T47D (cell line): ENCODE measurements at places on chromosomes 2 and 18.

- DNase-seq = no peak
These were observed 122.9 kb upstream of the ACVR1C start for GRCh38 chr2:157751462-157752058.

DNA sequence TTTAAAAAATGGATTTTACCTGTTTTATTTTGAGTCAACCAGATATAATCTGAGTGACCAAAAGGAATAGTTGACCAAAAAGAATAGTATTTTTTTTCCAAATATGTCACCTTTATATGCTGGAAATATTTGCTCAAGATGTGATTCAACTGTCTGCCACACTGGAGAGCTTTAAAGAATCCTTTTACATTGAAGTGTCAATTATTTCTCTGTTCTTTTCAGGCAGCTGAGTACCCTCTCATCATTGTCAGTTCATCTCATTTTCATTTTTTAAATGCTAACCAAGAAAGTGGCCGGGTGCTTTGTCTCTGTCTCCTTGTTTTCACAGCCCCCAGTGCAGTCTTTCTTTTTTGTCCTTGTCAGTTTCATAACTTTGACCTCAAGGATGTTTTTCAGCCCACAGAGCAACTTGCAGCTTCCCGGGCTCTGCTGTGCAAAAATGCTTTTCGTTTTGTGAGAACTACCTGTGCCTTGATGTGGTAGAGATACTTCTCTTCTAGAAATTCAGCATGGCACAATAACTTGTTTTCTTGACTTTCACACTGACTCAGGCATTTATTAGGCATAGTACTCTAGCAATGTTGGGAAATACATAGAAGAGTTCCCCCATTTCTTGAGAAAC lies 23.4 kb upstream of the CERS6 start:
- DNase-seq = no peak

DNA sequence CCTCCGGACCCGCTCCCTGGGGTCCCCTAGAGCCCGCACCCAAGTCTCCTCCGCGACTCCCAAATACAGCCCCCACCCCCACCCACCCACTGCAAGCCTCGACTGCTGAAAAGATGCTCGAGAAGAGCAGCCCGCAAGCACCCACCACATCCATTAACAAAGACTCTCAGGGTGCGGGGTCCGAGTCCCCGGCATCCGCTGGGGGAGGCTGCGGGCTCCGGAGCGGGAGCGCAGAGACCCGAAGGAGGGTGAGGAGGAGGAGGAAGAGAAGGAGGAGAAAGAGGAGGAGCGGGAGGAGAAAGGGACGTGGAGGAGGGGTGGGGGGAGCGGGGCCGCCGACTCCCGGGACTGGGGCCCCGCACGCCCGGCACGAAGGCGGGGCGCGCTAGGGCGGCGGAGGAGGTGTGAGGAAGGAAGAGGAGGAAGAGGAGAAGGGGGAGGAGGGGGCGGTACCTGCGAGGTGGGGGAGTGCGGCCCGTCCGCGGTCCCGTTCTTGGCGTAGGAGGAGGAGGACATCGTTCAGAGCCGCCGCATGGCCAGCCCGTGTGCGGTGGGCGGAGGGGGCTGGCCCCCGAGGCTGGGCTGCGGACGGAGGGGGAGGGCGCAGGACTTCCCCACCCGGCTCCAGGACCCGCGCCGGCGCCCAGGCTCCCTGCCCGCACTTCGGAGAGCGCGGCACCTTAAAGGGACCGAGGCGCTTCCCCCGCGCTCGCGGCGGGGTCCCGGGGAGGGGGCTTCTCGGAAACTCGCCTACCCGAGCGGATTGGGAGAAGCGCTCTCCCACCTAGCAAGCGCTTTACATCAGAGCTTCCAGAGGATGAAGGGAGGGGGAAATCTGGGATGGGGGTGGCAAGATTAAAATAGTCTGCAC lies at the start of gene CACNB4:
TSS of gene CACNB4 (minus strand) at position 549 of the 871 bp plus-strand sequence.
- peak; percentile 45 for DNase-seq

DNA sequence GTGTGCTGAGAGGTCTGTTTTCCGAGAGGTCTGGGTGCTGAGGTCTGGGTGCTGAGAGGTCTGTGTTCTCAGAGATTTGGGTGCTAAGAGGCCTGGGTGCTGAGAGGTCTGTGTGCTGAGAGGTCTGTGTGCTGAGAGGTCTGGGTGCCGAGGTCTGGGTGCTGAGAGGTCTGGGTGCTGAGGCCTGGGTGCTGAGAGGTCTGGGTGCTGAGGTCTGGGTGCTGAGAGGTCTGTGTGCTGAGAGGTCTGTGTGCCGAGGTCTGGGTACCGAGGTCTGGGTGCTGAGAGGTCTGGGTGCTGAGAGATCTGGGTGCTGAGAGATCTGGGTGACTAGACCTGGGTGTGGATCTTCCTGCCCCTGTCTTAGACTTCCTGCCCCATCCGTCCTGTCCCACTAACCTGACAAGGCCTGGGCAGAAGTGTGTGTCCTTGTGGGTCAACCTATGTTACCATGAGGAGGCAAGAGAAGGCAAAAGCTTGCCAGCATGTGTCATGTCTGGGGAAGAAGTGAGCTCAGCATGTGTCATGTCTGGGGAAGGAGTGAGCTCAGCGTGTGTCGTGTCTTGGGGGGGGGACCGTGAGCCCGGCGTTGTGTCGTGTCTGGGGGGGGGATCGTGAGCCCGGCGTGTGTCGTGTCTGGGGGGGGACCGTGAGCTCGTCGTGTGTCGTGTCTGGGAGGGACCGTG lies 69.3 kb downstream of the KCNG2 start:
- DNase-seq = no peak

- DNase-seq = no peak
These were observed 157.2 kb downstream of the WDSUB1 start for GRCh38 chr2:159129269-159129668.

- DNase-seq = no peak
These were observed 222.9 kb downstream of the HNMT start for GRCh38 chr2:138187221-138187620.

DNA sequence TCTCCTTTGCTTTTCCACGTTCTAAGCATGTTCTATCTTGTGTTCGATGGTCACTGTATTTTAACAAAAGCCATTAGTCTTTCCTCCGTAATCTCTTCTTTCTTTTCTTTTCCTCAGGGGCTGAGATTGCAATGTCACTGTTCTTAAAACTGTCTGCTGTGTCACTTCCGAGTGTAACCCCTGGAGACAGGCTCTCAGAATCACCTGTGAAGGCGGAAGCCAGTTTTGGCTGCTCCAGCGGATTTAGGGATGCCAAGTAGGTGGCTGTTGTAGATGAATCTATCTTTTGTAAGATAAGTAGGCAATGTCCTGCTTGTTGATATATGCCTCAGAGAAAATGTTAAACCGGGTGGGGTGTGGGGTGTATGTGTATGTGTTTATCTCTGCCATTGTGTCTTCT lies 94.7 kb upstream of the L3MBTL4 start:
- DNase-seq = no peak

- DNase-seq = no peak
These were observed 5.2 kb downstream of the NCAPH start for GRCh38 chr2:96340493-96341414.

- no peak for DNase-seq
These were observed 56.8 kb downstream of the SMAD2 start for GRCh38 chr18:47873625-47874024.

- no peak for DNase-seq
These were observed 46.3 kb downstream of the LTBP1 start for GRCh38 chr2:32993005-32993539.

GRCh38 chr18:321865-322467 lies 54.1 kb upstream of the THOC1 start:
- no peak for DNase-seq

GRCh38 chr2:108858894-108859293 lies 72.3 kb downstream of the CCDC138 start:
- DNase-seq = no peak

- DNase-seq = no peak
These were observed 246.6 kb downstream of the EIPR1 start for GRCh38 chr2:3130889-3131635.

GRCh38 chr2:10772868-10773215 lies 39.7 kb downstream of the PDIA6 start:
- no peak for DNase-seq

- DNase-seq = no peak
These were observed 439.7 kb upstream of the CDH20 start for GRCh38 chr18:60893355-60894097.

- DNase-seq = no peak
These were observed 197.5 kb downstream of the IRS1 start for GRCh38 chr2:226601881-226602662.

DNA sequence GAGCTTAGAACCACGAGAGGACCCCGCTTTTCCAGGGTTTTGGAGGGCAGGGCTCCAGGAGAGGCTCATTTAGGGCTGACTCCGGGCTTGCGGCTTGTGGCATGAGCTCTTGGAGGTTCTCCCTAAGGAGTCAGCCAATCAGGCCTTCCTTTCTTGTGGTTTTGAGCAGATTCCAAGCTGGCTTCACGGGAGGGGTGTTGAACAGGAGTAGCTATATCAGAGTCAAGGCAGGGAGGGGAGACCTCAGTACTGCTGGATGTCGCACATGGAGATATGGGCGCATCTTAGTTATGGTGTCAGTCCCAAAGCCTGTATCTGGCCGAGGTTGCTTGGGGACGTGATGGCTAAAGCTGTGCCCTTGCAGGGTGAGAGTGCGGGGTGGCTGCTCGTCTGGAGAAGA lies 98.6 kb downstream of the AGAP1 start:
- no peak for DNase-seq

GRCh38 chr2:128420776-128421175 lies 102.1 kb upstream of the HS6ST1 start:
- no peak for DNase-seq

DNA sequence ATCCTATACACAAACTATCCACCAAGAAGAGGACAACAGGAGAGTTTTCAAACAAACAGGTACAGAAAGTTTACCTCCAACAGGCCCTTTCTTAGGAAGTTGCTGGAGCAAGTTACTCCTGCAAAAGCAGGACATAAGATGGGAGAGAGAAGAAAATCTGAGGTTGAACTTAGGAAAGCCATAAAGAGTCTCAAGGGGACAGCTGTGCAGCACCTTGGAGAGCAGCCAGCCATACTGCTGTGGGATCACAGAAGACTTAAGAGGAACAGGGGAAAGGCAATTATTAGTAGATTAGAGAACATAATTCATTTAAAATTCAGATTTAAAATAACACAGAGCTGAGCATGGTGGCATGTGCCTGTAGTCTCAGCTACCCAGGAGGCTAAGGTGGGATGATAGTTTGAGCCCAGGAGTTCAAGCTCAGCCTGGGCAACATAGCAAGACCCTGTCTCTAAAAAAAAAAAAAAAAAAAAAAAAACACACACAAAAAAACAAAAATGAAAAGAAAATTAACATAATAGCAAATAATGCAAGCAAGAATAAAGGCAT lies 148.1 kb upstream of the SIX3 start:
- DNase-seq = peak; percentile 62

- DNase-seq = no peak
These were observed 214.8 kb upstream of the HNRNPA3 start for GRCh38 chr2:176997792-176998169.

GRCh38 chr2:237128026-237128703 lies 42.5 kb downstream of the COPS8 start:
- no peak for DNase-seq

DNA sequence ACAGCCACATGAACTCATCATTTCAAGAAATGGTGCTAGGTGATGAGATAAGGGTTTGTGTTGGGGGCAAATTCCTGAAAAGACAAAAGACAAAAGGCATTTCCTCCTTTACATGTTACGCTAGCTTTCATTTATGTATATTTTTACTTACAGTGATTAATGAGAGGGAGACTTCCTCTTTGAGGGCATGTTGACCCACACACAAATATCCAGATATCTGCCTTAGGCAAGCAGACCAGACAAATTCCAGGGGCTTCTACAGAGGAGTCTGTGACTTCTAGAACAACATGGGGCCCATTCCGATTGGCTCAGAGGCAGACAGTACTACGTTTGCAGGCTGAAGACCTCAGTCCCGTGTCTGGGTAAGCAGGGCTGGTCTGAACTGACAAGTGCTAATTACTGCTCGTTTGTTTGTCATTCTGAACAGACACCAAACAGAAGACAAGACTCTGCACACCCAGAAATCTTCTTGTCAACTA lies 74.8 kb upstream of the ST6GAL2 start:
- no peak for DNase-seq

- DNase-seq = no peak
These were observed 180.5 kb downstream of the HDAC4 start for GRCh38 chr2:239220341-239220740.

GRCh38 chr18:48872234-48873145 lies 78.3 kb downstream of the SMAD7 start:
- DNase-seq = no peak

GRCh38 chr2:119024152-119024551 lies 82.2 kb downstream of the MARCO start:
- DNase-seq = no peak

DNA sequence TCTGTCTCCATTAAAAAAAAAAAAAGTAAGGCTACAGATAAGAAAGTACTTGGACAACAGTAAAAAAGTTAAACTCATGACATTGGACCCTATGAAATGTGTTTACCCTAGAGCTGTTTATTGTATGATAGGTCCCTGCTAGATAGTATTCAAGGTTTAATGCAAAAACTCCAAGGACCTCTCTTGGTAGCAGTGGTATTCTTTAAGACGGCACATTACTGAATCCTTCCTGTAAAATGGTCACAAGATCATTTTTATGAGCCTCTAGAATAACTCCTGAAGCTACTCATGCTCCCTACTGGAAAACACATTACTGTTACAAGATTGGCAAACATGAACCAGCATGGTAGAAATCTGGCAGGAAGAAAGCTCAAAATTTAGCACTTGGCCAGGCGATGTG lies 38.8 kb downstream of the GALM start:
- no peak for DNase-seq
